ENCODE measurements at places on chromosomes 3 and 15.

DNA sequence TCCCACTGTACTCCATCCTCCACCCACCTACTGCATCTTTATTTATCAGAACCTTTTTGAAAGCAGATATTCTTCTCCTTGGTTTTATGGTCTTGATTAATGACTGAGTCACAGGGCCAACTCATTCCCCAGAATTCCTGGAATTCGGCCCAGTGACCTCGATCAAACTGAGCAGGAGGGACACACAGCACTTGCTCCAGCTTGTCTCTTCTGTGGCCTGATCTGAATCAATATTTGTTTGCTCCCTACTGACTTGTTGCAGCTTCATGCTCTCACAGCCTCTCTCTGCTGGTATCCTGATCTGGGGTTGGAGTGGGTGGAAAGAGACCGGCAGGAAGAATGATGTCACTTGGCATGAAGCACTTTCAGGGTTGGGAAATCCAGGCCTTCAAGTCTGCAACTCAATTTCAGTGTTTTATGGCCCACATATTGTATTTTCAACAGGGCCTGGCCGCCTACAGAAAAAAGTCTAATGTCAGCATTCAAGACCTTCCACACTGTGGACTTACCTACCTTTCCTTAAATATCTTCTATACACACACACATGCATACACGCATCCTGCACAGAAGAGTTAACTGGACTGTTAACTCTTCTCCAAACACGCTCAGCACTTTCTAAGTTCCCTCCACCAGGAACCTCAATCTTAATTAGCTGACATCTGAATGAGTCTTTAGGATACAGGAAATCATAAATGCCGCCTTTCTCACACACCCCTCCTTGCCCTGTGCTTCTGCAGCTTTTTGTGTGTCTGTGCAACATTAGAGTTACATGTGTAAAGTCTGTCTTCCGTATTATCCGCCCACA is 4.6 kb downstream of the ANXA2 start:
- DNase-seq: no peak

DNA sequence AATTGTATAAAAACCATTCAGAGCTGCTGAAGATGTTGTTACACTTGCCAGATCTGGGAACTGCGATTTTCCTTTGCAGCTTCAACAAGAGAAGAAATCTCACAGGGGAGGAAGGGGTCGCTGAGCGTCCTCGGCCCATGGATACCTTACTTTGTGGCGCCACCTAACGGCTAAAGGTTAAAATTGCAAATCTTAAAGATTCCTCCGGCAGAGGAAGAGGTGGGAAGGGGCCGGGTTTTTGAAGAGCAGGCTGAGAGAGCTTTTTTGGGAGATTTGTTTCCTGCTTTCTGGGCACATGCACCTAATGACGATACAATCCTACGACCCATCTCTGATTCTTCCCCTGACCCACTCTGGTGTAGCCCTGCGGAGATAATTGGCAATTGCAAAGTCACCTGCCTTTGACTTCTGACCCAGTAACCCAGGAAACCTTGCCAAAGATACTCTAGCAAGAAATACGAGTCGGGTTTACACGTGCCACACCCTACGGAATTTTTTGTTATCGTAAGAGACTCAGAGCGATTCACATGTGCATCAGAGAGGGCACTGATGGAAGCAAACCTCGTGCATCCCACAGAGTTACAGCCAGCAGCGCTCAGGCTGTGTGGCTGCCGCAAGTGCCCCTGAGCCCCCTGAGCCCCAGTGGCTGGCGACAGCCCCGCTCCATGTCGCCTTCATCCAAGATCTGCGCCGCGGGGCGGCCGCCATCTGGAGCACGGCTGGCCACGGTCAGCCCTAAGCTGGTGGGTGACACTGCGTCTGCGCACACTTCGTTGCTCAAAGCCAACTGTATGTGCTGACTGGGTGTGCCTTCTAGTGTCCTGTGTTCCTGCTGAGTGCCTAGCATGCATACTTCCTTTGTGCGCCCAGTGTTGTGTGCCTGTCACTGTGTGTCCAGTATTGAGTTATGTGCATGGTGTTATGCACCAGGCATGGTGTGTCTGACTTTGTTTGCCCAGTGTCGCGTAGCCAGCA is 55.2 kb upstream of the CHRNA7 start:
- no peak for DNase-seq

DNA sequence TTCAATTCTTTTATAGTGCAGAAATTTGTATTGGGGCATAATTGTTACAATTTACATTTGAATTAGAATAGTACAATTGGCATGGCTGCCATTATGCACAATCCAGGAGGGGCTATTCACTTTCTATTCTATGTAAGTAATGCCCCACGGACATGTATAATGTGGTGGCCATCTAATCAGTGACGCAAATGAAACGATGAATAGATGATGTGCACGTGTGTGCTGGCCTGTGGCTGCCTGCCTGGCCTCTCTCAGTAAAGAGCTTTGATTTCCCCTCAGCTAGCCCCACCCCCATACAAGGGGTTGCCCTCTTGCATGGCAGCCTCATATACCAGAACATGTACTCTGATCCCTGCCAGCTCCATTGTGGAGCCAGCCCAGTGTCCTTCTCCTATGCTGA is 86.5 kb downstream of the BOC start:
- DNase-seq: no peak

DNA sequence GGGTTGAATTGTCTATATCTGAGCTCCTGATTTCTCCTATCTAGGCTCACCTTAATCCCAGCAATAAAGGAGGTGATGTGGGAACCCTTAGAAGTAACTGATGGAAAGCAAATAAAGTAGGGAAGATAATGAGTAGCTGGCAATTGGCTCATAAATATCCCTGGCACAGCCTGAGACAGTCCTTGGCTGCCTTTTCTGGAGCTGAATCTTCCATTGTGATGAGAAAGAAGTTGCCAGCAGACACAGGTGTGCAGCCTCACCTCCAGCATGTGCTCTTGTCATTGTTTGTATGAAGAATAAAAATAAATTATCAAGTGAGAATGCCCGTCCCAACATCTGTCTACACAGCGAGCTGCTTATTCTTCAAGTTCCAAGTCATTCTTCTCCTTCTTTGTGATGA is 53.2 kb upstream of the RASGRP1 start:
- DNase-seq: no peak

- no peak for DNase-seq
These were observed 85.1 kb upstream of the C2CD4B start for GRCh38 chr15:62250186-62250585.
